HAP-1 (cell line): ENCODE measurements at places on chromosomes 12 and 14.

- DNase-seq, result no peak
These were observed 70.2 kb upstream of the FBRSL1 start for GRCh38 chr12:132419631-132420246.

DNA sequence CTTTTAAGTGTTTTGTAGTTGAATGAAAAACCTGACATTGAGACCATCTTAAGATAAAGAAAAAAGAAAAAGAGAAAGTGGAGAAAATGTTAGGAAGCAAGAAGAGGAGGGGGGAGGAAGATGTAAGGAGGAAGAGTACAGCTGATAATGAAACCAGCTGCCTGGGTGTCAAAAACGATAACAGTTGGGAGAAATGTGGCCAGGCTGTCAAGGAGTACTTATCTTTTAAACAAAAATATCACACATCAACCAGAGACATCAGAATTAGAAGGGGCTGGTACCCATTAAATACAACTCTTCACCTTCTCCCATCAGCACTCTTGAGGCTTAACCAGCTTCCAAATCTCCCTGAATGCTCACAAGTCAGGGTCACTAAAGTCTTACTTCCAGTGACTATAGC is 4.5 kb downstream of the SLC11A2 start:
- DNase-seq, result no peak

DNA sequence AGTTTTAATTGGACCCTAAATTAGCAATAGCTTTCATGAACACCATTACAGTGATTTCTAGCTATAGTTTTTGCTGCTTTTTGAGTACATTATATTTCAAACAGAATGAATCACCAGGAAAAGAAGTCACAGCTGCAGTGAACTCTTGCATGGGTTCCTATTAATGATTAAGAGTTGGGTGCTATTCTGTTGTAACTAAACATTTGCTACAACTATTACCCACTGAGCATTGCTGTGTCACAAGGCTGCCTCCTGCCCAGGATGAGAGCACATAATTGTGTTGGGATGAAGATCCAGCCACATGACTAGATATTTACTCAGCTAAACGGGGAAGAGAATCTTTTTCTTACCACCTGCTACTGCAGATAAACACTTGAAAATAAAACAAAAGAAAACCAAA is 152.7 kb downstream of the GXYLT1 start:
- DNase-seq, result no peak

DNA sequence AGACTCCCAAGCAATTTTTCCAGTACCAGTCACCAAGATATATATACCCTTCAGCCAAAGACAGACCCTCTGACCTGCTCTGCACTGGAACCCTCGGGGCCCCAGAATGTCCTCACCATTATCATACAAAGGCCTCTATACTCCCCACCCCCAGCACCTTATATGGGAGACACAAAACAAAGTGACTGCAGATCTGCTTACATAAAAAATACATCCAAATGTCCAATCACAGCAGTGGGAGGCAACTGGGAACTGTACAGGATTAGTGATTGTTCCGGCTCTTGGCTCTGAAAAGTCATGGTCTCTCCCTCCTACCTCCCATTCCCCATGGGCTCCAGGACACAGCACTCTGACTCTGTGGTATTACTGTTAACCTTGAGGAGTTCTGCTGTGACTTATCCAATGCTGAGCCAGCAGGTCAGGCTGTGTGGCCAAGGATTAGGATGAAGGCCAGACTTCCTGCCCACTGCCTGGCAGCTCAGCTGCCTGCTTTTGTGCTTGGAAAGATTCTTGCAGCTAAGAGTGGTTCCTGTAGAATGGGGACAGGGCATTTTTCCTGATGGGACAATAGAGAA is 13.7 kb downstream of the OXA1L start:
- DNase-seq, result no peak

GRCh38 chr12:57143454-57143853 is 4.0 kb downstream of the LRP1-AS start:
- DNase-seq, result no peak

DNA sequence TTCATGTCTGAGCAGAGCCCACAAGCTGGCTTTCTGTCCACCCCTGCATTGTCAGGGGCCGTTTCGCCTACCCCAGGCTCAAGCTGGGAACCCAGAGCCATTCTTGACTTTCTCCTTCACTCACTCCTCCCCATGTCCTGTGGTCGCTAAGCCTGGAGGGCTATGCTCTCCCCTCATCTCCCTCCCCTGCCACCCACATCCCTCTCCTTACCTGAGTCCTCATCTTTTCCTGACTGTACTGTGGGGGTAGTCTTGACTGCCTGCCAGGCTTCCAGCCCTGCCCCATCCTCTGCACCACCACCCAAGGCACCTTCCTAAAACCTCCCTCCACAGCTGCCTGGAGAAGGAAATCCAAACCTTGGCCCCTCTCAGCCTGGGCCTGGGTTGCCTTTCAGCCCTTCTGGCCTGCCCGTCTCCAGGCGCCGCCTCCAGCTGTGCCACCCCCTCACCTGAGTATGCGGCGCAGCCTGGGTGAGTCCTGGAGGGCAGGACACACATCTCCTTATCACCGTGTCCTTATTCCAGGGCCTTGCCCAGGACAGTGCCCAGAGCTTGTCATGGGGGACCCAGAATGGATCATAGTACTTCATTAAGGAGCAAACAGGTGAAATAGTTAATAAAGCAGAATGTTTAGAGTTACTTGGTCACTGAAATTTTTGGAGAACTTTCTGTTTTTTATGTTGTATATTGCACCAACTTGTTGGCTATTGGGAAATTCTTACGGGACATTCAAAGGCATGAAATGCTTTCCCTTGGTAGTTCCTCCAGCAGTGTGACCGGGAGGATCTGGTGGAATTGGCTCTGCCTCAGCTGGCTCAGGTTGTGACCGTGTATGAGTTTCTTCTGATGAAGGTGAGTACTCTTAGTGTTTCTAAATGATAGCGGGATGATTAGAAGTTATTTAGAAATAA is 14.5 kb downstream of the ZNF839 start:
- no peak for DNase-seq

- DNase-seq, result no peak
These were observed 225.3 kb upstream of the PELI2 start for GRCh38 chr14:55892906-55893305.

DNA sequence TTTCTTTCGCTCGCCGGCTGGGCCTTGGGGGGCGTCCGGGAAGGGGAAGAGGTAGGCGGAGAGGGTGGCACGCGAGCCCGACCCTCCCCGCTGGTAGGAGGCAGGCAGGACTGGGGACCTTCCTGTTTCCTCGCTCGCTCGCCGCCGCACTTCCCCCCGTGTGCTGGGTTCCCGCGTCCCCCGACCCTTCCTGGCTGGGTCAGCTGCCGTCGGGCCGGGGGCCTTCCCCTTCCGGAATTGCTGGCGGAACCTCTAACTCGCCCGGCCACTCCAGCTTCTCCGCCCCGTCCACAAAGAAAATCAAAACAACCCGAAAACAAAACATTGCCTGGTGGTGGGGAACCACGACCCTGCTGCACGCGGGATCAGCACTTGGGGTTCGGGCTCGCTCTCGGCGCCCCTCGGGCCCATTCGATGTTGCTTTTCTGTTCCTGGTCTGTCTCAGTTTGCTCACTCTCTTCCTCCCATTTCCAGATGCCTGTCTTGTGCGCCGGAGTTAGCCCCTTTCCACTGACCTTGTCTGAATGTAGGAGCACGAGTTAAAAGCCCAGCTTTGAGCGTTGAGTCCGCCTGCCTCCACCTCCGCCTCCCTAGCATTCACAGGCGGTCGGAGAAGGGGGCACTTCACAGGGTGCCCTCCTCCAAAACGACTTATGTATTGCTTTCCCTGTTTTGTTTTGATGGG is 581 bp downstream of the PAPOLA start:
- DNase-seq, result no peak
